ENCODE measurements at places on chromosomes 6 and 20.

- no peak overlapping the region for H3K27ac ChIP-seq
- H3K27me3 ChIP-seq: no peaks in the 10 kb centered on the region
- no peak overlapping the region for H3K4me3 ChIP-seq
- DNase-seq: no peak
These were observed 144.4 kb upstream of the GJE1 start for GRCh38 chr6:141988327-141988726.

- no peak overlapping the region for H3K27ac ChIP-seq
- no peak overlapping the region for H3K4me3 ChIP-seq
- H3K36me3 ChIP-seq: no peaks in the 10 kb centered on the region
- H3K4me1 ChIP-seq: peaks cover 5% of the 10 kb centered on the region
- no peaks in the 10 kb centered on the region for H3K27me3 ChIP-seq
These were observed 104.7 kb upstream of the CEP85L start for GRCh38 chr6:118755941-118756646.

- H3K27ac ChIP-seq: no peak overlapping the region
- peaks cover 30% of the 10 kb centered on the region for H3K4me1 ChIP-seq
- H3K4me3 ChIP-seq: no peak overlapping the region
- H3K27me3 ChIP-seq: no peaks in the 10 kb centered on the region
These were observed 127.5 kb downstream of the RIN2 start for GRCh38 chr20:19885594-19885938.

- peak overlapping the region; percentile 60 for H3K27ac ChIP-seq
- no peaks in the 10 kb centered on the region for H3K36me3 ChIP-seq
- H3K4me1 ChIP-seq: peaks cover 62% of the 10 kb centered on the region
- no peaks in the 10 kb centered on the region for H3K27me3 ChIP-seq
- peak overlapping the region; percentile 16 for H3K4me3 ChIP-seq
- no peak for DNase-seq
These were observed 566.6 kb upstream of the CITED2 start for GRCh38 chr6:139940741-139941729.

GRCh38 chr6:56956491-56956890 lies 1.6 kb downstream of the BEND6 start:
- H3K27me3 ChIP-seq: peaks cover 59% of the 10 kb centered on the region
- no peak for DNase-seq
- H3K27ac ChIP-seq: no peak overlapping the region
- peak overlapping the region; percentile 34 for H3K4me3 ChIP-seq
- peaks cover 24% of the 10 kb centered on the region for H3K4me1 ChIP-seq
- no peaks in the 10 kb centered on the region for H3K36me3 ChIP-seq

DNA sequence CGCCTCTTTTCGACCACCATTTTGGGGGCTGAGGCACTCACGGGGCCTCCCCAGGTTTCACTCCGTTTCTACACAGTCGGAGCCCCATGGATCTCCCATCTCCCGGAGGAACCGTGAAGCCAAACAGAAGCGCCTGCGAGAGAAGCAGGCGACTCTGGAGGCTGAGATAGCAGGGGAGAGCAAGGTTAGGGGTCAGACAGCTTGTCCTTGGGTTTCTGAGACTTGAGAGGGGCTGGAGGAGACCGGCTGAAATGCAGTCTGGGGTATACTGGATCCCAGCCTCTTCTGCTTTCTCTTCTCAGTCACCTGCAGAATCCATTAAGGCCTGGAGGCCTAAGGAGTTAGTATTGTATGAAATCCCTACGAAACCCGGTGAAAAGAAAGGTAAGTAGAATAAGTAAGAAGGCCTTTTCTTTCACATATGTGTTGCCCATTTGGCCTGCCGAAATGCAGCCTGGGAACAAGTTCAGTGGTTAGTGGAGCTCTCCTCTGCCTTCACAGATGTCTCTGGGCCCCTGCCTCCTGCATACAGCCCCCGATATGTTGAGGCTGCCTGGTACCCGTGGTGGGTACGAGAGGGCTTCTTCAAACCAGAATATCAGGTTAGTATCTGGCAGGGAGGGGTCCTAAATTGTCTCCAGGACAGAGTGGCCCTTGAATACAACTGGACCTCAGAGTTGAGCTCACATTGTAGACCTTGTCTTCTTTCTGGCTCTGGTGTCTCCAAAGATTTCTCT lies 984 bp downstream of the VARS2 start:
- peaks cover 36% of the 10 kb centered on the region for H3K4me1 ChIP-seq
- H3K36me3 ChIP-seq: peaks cover 13% of the 10 kb centered on the region
- DNase-seq: no peak
- H3K27me3 ChIP-seq: no peaks in the 10 kb centered on the region

GRCh38 chr6:86937219-86938079 lies at the start of gene HTR1E:
HTR1E (plus strand) TSS chr6:86937528; CDS start chr6:87015335, 77,807 bp downstream.
- no peak within 1 kb of the TSS for H3K27ac ChIP-seq
- peaks cover 7% of the 10 kb centered on the region for H3K4me1 ChIP-seq
- peak within 1 kb of the TSS; percentile 91 for H3K4me3 ChIP-seq
- peaks cover 93% of the 10 kb centered on the region for H3K27me3 ChIP-seq
- H3K36me3 ChIP-seq: no peaks in the 10 kb centered on the region
- peak; percentile 64 for DNase-seq

DNA sequence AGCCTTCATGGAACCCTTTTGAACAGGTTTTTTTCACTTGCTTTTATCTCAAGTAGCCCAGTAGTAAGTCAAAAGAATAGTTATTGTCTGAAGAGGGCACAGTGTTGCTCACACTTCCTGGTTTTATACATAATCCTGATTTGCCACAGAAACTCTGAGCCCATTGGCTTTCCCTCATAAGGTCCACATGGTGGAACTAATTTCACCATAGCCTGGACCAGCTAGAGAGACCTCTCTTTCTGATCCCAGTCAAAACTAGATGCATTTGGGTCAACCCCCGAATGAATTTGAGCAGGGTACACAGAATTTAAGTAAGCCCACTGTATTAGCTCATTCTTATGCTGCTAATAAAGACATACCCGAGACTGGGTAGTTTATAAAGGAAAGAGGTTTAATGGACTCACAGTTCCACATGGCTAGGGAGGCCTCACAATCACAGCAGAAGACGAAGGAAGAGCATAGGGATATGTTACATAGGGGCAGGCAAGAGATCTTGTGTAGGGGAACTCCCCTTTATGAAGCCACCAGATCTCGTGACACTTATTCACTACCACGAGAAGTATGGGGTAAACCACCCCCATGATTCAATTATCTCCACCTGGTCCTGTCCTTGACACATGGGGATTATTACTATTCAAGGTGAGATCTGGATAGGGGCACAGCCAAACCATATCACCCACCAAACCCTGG lies 6.2 kb downstream of the RWDD2A start:
- H3K27ac ChIP-seq: no peak overlapping the region
- no peak overlapping the region for H3K4me3 ChIP-seq
- H3K36me3 ChIP-seq: no peaks in the 10 kb centered on the region
- DNase-seq: no peak

DNA sequence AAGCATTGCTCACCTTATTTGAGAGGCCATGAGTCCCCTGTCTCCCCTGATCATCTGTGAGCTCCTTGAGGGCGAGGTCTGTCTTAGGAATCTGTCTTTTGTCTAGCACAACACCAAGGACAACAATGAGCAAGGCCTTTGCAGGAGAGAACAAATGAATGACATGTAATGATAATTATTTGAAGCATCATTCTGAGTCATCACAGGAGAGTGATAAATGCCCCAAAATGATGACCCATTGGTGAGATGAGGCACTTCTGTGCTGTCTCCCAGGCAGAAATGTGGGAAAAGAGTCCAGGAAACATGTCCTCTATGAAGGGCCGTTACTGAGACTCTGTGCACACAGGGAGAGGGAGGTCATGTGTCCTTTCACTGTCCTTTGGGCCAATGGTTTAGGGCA lies 105.2 kb upstream of the LRFN2 start:
- no peak overlapping the region for H3K27ac ChIP-seq
- H3K36me3 ChIP-seq: no peaks in the 10 kb centered on the region
- no peaks in the 10 kb centered on the region for H3K27me3 ChIP-seq
- H3K4me3 ChIP-seq: no peak overlapping the region
- peaks cover 4% of the 10 kb centered on the region for H3K4me1 ChIP-seq

GRCh38 chr6:127279815-127280214 lies 13.2 kb downstream of the RNF146 start:
- H3K27ac ChIP-seq: no peak overlapping the region
- peaks cover 15% of the 10 kb centered on the region for H3K36me3 ChIP-seq
- H3K4me1 ChIP-seq: peaks cover 1% of the 10 kb centered on the region
- no peak overlapping the region for H3K4me3 ChIP-seq
- no peaks in the 10 kb centered on the region for H3K27me3 ChIP-seq
- no peak for DNase-seq

DNA sequence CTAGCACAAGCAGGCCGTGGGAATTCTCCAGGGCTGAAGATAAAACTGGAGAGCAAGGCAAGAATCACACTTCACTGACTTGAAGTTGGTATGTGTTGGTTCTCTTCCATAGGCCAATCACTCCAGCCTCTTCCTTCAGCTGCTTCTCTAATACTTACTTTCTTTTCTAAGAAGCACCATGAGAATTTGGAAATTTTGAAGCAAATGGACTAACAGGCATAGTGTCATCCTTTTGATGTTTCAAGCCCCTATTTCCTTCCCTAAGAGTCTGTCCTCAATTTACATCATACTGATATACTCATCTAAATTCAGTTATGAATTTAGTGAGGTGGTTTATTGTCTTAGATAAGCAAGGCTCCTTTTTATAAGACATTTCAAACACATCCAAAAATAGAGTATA lies 24.0 kb downstream of the SLC26A8 start:
- H3K4me1 ChIP-seq: no peaks in the 10 kb centered on the region
- H3K4me3 ChIP-seq: no peak overlapping the region
- no peaks in the 10 kb centered on the region for H3K36me3 ChIP-seq
- no peaks in the 10 kb centered on the region for H3K27me3 ChIP-seq
- no peak overlapping the region for H3K27ac ChIP-seq

DNA sequence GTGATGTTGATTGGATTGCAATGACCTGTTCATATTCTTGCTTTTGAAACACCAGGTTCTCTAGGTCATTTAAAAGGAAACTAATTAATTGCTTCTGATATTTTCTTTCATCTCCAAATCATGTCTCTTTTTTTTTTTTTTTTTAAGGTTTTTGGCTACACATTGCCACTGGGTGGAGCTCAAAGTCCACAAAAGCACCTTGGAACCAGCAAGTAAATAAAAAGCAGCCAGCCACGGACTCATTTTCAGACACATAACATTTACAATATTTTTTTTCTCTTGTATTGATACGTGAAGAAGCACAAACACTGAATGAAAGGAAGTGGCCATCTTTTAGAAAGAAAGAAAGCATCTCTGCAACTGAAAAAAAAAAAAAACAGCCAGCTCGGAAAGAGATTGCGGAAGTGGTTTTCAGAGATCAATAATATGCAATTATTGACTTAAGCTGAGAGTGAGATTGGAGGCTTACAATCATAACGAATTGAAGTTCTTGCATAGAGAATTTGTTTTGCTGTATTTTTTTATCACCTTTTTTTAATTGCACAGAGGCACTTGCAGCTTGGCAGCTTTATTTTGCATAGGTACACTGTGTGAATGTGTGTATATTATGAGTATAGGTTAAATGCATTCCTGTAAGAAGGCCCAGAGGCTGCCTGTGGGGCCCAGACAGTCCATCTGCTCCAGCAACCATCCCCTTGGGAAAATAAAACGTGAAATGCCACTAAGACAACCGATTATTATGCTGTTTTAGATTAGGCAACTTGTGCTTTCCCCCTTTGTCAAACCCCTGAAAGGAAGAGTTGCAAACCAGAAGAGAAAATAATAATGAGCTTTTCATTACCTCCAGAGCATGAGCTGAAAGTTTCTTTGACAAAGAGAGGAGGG lies 28.2 kb downstream of the CGA start:
- H3K36me3 ChIP-seq: no peaks in the 10 kb centered on the region
- peak overlapping the region; percentile 81 for H3K4me3 ChIP-seq
- DNase-seq: peak; percentile 46
- H3K4me1 ChIP-seq: peaks cover 15% of the 10 kb centered on the region
- H3K27ac ChIP-seq: peak overlapping the region; percentile 81
- peaks cover 13% of the 10 kb centered on the region for H3K27me3 ChIP-seq

- peaks cover 3% of the 10 kb centered on the region for H3K36me3 ChIP-seq
- no peaks in the 10 kb centered on the region for H3K27me3 ChIP-seq
- H3K4me3 ChIP-seq: no peak overlapping the region
- peaks cover 14% of the 10 kb centered on the region for H3K4me1 ChIP-seq
These were observed 547.2 kb upstream of the JAG1 start for GRCh38 chr20:11221046-11221445.

DNA sequence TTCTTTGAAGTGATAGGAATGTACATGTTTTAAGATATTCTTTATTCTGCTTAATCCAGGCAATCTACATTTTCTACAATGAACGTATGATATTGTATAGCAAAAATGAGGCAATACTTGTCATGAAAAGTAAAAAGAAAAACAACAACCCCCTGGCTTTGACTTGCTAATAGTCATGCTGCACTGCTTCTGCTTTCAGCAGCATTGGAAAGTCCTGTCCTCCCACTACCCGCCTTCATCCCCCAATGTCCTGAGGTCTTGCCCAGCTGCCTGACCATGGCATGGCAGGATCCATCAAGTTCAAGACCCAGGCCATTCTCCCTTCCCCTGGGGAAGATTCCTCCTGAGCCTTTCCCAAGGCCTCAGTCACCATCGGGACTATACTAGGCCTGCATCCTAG lies 156.5 kb downstream of the SH3BGRL2 start:
- no peak overlapping the region for H3K4me3 ChIP-seq
- no peak for DNase-seq
- H3K27ac ChIP-seq: peak overlapping the region; percentile 59
- H3K27me3 ChIP-seq: no peaks in the 10 kb centered on the region

DNA sequence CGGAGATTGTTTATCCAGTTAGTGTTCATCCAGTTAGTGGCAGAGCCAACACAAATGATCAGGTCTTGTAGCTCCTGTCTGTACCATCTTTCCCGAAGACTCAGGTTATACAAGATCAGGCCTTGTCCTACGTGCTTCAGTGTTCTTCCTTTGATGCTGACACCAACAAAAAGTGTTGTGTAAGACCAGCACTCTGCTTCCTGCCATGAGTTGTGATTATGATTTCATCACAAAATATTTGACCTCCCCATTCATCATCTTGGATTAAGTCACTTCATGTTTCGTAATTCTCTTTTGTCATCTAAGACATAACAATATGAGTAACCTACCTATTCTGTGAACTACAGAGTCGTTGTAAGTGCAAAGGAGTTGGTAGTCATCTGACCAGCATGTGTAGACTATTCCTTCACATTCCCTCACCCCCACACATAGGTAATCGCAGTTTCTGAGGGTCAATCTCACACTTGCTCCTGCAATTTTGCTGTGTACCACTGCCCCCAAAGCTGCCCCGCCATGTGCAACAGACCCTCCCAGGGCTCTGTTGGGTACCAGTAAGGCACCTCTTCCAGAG lies 135.6 kb upstream of the SLC22A23 start:
- H3K36me3 ChIP-seq: no peaks in the 10 kb centered on the region
- DNase-seq: no peak
- H3K27ac ChIP-seq: no peak overlapping the region
- H3K27me3 ChIP-seq: no peaks in the 10 kb centered on the region
- H3K4me3 ChIP-seq: no peak overlapping the region

DNA sequence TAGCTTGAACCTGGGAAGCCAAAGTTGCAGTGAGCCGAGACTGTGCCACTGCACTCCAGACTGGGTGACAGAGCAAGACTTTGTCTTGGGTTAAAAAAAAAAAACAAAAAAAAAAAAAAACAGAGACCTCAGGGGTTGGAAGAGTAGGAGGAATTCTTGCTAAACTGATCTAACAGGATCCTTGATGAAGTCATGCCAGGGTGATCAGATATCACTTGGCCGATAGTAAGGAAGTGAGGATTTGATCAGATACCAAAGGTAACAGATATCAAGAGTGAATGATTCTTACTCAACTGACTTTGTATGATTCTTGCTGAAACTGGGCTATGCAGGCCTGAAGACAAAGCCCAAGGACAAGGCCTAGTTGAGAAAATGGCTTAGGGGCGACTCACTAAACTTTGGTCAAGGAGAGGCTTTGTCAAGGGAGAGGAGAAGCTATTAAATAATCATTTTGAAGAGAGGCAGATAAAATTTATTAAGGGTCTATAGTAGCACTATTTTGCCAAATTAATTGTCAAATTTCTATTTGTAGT lies 624.7 kb downstream of the UTRN start:
- H3K4me1 ChIP-seq: peaks cover 6% of the 10 kb centered on the region
- peaks cover 2% of the 10 kb centered on the region for H3K36me3 ChIP-seq
- no peak for DNase-seq
- no peak overlapping the region for H3K4me3 ChIP-seq
